AML-193 (cell line): ENCODE measurements at places on chromosomes 3 and 15.

- no peak for DNase-seq
Observed at GRCh38 chr15:38733331-38733730, 168.7 kb upstream of the RASGRP1 start.

DNA sequence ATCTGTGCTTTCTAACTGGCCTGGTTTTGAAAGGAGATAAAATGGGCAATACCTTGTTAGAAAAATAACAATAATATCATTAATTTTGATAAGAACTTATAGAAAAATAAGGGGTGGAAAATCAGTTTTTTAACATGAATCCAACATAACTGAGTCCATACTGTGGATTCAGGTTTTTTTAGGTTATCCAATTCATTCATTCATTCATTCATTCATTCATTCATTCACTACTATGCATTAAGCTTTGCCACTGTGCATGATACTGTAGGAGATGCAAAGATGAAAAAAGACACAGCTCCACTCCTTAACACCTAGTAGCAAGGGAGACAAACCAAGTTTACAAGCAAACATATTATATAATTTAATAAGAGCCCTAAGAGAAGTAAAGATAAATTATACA lies 97.0 kb upstream of the TNIK start:
- no peak for DNase-seq

DNA sequence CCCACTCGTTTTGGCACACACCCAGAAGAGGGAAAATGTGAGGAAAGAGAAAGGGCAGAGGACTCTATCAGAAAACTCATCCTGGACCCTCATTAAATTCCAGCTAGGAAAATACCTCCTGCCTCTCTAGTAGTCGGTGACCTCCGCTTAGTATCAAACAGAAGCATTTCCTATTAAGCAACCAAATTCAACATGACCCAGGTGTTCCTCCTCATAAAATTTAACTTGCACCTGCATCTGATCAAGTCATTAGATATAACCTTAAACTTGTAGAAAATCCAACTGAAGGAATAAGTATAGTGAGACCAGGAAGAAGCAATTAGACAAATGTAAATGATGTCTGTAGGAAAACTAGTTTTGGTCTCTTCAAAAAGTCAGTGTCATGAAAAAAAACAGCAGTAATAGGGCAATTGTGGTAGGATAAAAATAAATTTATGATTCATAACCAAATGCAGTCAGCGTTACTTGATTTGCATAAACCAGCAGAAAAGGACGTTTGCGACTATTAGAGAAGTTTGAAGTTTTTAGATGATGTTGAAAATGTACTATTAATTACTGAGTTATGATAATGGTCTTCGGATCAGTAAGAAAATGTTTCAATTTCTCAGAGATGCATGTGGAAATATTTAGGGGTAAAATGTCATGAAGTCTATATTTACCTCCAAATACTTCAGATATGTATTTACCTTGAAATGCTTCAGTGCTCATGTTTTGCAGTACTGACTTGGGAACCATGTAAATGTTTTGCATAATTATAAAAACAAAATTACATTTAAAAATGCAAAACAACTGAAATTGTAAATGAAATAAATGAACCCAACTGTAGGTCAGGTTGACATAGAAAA lies 44.6 kb downstream of the LDHAL6B start:
- no peak for DNase-seq

DNA sequence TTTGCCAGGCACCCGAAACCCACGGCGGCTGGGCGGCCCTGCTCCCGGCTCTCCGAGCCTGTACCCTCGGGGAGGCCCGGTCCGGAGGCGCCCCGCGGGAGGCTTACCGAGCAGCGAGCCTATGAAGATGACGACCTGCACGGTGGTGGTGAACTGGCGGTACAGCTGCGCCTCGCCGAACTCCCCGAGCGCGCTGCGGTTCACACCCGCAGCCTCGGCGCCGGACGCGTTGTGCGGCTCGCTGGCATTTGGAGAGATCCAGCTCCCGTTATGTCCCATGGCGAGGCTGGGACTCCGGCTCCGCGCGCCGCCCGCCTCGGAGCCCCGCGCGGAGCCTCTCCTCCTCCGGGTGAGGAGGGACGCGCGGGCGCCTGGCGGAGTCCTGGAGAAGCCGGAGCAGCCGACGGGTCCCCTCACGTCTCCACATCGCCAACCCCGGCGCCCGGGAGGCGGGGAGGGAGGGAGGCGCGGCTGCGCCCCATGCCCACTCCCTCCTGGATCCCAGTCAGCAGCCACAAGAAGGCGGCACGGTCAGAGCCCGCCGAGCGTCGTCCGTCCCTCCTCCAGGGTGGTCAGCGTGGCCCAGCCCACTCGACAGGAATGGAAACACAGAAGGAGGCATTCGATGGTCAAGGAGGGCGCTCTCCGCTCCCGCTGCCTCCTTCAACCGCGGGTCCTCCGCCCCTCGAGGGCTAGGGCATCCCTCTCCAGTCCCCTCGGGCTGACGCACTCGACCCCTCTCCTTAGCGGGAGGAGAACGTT lies at the start of gene GPR176:
Gene GPR176 (minus strand): TSS at position 519 of the 762 bp plus-strand sequence. CDS start 240 bp downstream, at position 279.
- no peak for DNase-seq

GRCh38 chr15:57035664-57036063 lies 117.2 kb downstream of the TCF12 start:
- no peak for DNase-seq

GRCh38 chr3:17765819-17766472 lies 23.5 kb upstream of the TBC1D5 start:
- no peak for DNase-seq

- no peak for DNase-seq
Observed at GRCh38 chr15:101086394-101087171, 165.3 kb downstream of the CHSY1 start.

DNA sequence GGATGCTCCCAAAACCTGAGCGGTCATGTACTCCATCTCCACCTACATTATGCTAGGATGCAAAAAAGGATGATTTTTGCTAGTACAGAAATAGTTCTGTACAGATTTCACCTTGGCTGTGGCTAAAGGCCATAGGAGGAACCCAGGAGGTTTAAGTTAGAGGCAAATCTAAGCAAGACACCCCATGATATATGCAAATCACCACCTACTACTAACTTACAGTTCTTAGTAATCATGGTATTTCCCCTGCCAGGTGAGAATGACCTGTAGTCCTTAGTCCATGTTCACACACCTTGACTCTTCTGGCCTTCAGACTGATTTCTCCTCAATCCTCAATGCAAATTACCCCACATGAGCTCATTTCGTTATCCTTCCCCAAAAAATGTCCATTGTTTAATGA lies 154.2 kb downstream of the IMPG2 start:
- DNase-seq = no peak

- no peak for DNase-seq
Observed at GRCh38 chr3:116947148-116947547, 237.6 kb downstream of the TUSC7 start.

DNA sequence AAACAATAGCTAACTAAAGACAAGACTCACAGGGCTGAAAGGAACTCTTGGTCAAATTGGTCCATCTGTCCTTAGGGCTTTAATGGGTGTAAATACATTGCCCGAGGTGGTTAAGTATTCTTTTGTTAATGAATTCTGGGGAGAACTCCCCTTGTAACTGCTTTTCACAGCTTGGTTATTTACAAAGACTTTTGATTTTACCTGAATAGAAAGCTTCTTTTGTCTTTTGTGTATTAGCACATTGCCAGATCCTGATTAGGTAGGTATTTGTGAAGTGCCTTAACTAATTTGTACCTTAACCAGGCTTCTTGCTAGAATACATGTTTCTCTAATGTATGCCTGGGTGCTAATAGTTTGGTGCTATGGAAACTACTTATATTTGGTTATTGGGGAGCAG lies 14.0 kb downstream of the CHD2 start:
- DNase-seq = no peak

DNA sequence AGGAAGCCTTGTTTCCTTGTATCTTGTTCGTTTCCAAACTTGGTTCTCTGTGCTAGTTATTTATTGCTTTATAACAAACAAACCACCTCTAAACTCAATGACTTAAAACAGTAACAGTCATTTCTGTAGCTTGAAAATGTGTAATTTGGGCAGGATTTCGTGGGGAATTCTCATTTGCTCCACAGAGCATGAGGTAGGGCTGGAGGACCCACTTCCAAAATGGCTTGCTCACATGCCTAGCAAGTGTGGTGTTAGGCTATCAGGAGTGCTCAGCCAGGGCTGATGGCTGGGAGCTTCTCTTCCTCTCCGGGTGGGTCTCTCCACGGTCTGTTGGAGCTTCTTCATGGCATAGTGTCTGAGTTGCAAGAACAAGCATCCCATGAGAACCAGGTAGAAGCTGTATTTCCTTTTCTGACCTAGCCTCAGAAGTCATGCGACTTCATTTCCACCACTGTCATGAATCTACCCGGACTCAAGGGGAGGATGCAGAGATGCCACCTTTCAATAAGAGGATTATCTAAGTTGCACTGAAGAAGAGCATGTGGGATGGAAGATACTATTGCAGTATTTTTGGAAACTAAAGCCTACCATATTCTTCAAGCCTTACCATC lies 8.2 kb upstream of the TNIK start:
- DNase-seq = no peak

GRCh38 chr3:8777201-8777977 lies 8.0 kb upstream of the OXTR start:
- DNase-seq = no peak

DNA sequence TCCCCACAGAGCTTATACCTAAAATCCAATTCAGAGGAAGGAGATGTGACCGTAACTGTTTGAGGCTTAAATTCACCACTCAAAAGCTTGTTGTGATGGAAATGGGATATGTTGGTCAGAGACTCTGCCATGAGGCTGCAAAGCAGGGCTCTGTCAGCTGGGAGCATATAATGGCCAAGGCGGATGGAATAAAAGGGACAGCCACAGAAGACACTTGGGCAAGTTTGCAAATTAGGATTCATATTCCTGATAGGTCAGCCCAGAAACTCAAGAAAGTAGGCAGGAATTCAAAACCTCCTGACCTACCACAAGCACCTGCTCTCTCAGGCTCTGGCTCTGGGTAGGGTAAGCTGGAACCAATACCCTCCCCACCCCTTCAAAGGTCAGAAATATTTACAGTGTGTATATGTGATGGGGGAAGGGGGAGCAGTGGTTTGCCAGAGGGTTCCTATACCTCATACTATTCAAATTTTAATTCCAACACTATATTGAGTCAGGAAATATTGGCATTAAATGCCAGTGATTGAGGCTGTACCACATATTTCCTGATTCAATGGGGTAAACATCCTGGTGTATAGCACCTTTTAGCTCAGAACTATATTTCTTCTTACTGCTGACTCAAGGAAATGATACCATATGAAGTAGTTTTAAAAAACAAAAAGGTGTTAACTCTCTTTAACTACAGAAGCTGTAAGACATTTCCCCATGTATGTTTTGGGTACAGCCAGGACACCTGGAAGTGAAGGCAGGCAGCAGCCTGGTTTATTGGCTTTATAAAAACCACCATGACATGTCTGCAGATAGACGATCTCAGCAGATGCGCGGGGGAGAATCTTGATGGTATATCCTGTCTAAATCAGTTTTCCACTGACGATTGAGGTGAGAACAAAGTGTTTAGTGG lies 19.2 kb downstream of the FYCO1 start:
- DNase-seq = no peak

DNA sequence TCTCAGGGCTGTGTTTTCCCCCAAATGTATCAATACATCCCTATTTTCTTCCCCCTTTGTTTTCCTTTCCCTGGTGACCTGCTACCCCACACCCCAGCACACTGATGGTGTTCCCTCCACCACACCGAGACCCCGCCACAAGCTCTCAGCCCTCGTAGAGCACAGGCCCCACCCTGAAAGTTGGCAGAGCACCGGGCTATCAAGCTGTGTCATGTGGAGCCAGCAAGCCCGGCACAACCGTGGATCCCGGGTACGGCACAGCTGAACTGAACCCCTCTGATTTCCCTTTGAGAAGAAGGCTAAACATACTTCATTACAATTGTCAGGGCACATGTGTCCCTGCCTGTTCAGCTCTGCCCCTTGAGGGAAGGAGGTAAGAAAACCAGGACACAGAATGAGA lies 69.9 kb downstream of the LRIG1 start:
- DNase-seq = no peak

DNA sequence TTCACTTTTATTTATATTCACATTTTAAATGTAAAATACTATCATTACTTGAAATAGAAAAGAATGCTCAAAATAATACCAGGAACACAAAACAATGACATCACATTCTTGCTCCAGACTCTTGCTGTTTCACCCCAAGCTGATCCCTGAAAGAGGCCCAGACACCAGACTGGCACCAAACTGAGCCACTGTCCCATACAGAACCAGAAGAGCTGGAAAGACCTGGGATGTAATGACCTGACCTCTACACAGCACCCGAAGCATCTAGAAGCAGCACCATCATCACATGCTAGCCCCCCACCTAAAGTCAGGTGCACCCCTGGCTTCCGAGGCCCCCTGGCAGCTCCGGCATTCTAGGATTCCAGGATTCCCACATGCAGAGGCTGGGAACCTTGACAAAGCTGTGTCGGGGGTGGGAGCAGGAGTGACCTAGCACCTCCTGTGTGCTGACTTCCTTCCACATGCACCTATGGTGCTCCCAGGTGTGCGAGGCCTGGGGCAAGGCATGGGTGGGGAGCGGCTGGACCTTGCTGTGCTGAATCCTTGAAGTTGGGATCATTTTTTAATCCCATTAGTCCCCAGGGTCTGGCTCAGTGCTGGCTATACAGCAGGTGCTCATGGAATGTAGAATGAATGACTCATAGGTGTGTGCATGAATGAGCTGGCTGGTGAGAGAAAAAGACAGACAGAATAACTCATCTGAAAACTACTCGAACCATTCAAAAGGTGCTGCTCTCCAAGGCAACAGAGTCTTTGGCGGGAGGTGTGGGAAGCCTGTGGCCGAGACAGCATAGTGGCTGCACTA lies 144.7 kb upstream of the IQSEC1 start:
- DNase-seq = no peak

DNA sequence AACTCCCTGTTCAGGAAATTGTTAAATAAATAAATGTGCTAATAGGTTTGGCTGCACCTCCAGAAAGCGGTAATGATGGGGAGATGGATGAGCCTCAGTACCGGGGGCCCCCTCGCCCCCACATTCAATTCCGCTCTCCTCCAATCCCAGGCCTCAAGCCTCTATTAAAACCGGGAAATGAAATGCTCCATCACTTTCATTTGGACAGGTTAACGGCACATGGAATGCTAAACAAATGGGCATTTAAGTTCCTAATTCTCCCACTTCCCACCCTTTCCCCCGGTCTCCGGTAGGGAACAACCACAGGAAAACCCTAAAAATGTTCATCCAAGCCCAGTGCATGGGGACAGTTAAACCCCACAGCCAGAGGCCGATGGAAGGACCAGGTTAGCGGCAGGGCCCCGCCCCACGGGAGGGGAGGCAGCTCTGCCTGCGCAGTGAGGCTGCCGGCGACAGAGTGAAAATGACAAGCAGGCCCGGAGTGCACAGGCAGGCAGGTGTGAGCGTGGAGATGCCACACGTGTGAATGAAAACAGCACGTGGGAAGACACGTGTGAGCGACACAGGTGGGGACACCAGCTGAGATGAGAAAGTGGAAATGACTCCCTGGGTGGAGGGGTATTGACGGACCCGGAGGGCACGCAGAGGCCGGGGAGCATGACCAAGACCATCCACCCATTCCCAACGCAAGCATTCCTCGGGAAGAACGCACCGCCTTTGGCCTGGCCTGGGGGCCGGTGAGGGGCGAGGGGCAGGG lies 28.1 kb downstream of the RNU5B-1 start:
- DNase-seq = no peak

- no peak for DNase-seq
Observed at GRCh38 chr3:66303491-66303901, 82.7 kb downstream of the SLC25A26 start.
